Transverse colon (tissue), 4 donors: ENCODE measurements at places on chromosomes 7 and 10. TPM values are rescaled to one million over a fixed set of nuclear protein-coding genes. Genes with fewer than 3 reads are reported as not detected.

- peak; percentile 21 for DNase-seq
These were observed 49.4 kb downstream of the NOD1 start for GRCh38 chr7:30429156-30429530.

- DNase-seq: no peak
These were observed 3.6 kb downstream of the C10orf67 start for GRCh38 chr10:23341004-23341403.

- DNase-seq: no peak
These were observed 223.0 kb downstream of the AHR start for GRCh38 chr7:17521437-17521836.

- DNase-seq: peak; percentile 53
These were observed 772 bp downstream of the SGMS1 start for GRCh38 chr10:50622706-50623662.

GRCh38 chr7:73831834-73832651, 1.2 kb downstream of the CLDN4 start:
- DNase-seq: peak; percentile 81

DNA sequence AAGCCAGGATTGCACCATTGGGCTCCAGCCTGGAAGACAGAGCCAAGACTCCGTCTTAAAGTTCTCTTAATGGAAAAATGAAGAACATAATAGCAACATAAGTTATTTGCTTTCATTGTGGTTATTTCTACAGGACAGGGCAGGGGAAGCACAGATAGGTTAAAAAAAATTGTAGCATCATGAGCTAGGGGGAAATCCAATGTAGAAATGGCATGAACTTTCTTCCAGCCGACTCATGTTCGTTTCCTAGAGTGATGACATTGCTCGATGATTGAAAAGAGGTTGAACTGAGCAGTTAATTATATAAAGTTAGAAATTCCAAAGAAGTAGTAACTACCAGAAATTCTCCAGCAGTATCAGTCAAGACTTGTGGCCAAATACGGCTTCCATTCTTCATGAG, 64.9 kb downstream of the DAGLB start:
- DNase-seq: no peak

DNA sequence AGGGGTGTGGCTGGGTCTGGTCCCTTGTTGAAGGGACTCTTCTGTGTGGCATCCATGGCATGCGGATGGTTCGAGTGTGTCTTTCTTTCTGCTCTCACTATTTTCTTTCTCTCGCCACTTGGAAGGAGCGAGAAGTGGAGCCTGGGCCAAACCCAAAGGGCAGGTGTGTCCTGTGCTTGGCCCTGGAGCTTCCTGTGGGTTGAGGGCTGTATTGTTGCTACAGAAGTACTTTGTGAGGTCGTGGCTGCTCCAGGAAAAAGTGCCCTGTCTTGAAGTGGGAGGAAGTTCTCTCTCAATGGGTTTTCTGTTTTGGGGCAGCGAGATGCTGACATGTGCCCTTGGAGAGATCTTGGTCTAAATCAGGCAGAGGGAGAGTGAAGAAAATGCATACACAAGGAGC, 72.0 kb downstream of the DOCK1 start:
- DNase-seq: no peak

GRCh38 chr10:86900955-86901354, 56.5 kb downstream of the MMRN2 start:
- DNase-seq: peak; percentile 26

- peak; percentile 18 for DNase-seq
These were observed 1.6 kb upstream of the NKX2-3 start for GRCh38 chr10:99531026-99531695.

DNA sequence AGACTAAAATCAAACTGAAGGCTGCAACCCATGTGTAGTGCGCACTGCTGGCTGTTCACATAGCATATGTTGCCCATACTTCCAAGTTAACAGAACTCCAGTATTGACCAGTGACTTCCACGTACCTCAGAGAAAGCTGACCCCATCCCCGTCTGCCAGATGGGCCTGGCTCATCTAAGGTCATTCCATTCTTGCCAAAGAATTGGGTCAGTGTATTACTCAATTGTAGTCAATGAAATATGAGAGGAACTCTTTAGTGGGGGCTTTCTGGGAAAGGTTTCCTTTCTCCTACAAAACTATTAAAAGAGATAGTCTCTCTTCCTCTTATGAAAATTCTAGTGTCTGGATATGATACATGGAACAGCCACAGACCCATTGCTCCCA, 238.6 kb downstream of the COBL start:
- no peak for DNase-seq

GRCh38 chr7:19491821-19492452, 216.9 kb downstream of the POLR1F start:
- DNase-seq: no peak

DNA sequence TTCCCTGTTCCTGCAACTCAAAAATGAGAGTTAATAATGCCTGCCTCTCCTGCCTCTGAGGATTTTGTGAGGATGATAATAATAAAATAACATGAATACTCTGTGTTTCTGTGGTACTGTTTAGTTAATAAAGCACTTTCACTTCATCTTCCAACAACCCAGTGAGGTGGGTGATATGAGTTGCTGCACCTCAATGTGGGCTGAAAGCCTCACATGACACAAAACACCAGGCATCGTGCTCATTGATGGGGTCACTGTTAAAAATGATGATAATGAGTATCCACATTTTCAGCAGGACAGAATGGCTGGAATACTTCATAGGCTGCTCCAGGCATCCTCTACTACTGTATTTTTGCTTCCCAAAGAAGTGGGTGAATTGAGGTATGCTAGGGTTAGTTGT, 222.8 kb upstream of the NRP1 start:
- DNase-seq: no peak

GRCh38 chr7:107463139-107464078, 6.4 kb upstream of the GPR22 start:
- peak; percentile 54 for DNase-seq

- no peak for DNase-seq
These were observed 6.7 kb downstream of the KIAA1217 start for GRCh38 chr10:24215603-24216002.

DNA sequence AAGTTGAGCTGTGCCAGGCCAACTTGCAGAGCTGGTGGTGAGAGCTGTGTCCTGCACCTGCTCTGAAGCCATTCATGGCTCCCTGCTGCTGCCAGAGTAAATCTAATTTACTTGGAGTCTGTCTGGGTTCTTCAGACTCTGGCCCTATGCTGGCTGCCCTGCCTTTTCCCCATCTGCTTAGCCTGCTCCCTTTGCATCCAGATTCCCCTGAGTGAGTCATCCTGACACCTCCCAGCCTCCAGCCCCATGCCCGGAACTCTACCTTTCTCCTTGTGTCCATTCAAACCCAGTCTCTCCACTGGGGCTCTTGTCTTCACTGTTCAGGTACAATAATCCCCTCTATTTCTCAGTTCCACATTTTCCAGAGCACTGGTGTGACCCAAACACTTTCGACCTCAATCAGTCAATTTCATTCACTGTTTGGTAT, 434.4 kb upstream of the ZMIZ1 start:
- no peak for DNase-seq

DNA sequence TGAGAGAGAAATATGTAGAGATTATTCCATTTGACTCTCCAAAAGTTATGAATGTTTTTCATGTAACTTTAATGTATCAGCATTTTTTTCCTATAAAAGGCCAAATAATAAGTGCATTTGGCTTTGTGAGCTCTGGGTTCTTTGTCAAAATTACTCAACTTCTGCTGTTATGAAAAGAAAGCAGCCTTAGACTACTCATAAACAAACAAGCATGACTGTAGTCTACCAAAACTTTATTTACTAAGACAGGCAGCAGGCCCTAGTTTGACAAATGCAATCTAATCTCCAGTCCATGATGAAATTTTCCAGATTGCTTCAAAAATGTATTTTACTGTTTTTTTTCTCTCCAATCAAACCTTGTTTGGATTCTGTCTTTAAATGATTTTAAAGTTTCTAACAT, 46.3 kb downstream of the MRPL32 start:
- no peak for DNase-seq

DNA sequence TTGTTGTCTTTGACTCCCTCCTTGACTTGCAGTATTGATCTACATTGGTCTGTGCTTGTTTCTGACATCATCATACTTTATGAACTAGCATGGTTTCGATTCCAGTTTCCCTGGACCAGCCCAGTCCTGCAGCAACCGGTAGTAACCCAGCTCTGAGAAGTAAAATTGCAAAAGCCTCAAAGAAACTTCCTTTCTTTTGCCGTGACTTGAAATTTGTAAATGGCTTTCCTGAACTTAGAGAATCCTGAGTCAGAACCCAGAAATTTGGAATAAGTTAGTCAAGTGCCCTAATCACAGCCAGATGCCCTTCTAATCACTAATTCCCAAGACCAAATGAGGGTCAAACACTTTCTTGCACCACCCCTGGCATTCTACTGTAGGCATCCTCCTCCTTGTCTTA, 15.0 kb downstream of the TAS2R60 start:
- DNase-seq: no peak

DNA sequence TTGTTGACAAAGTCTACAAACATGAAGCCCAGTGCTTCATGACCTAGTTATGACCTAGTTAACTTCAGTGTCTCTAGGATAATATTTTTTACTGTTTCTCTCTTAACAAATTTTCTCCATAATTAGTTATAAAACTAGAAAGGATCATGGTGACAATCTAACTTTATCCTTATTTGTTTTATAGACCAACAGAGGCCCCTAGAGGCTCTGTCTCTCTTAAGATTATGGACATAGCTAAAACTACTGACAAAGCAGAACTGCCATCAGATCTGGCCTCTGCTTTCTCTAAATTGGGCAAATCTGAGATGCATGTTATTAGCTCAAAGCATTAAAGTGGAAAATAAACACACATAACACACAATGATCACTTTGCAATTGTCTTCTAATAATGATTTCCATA, 176.0 kb downstream of the CSTF2T start:
- no peak for DNase-seq

GRCh38 chr10:43842496-43842895, 193.8 kb upstream of the ZNF32 start:
- DNase-seq: no peak

DNA sequence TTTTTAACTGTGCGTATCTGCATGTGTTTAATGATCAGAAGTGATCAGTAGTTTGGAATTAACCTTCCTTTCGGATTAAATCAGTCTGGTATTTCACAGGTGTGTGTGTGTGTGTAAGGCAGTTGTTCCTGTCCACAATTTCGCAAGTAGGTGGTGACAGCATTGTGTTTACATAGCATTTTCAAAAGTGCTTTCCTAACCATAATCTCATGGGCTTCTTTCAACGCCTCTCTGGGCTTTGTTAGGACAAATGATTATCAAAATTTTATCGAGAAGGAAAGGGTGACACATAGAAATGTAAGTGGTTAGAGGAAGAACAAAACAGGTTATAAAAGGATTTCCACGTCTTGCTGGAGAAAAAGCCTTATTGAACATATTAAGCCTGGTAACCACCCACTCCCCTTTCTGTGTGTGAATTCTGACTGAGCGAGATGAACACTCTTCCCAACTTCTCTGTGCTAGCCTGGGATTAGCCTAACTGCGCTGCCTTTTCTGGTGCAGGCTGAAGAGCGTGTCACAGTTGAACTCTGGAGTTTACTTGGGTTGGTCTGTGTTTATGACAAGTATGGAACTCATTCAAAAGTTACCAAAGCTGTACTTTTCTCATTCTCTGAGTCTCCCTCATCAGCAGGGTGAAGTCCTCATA, 292.3 kb upstream of the PITRM1 start:
- DNase-seq: peak; percentile 42

Gene CELF2
- 27.0 TPM for total RNA-seq

Gene MACC1
- total RNA-seq: 5.2 TPM

Gene GARIN1A
- 1.4 TPM for total RNA-seq

Gene PILRB
- total RNA-seq: 131 TPM

Gene ZPBP
- total RNA-seq: not detected

Gene CACNA2D1
- total RNA-seq: 17.7 TPM

Gene SORCS1
- 2.2 TPM for total RNA-seq

Gene AKR1C2
- total RNA-seq: 72.7 TPM

Gene NODAL
- total RNA-seq: not detected
